Dermis microvascular lymphatic vessel endothelial cell (primary cell): ENCODE measurements at places on chromosomes 1 and 21. TPM values are rescaled to one million over a fixed set of nuclear protein-coding genes. Genes with fewer than 3 reads are reported as not detected.

GRCh38 chr1:243963571-243963970 is 87.5 kb upstream of the ZBTB18 start:
- no peak for DNase-seq

Gene SLC39A1
- 86.8 and 136 TPM in 2 replicates for total RNA-seq

Gene GABRD
- total RNA-seq, result 0.51 and 1.0 TPM in 2 replicates

DNA sequence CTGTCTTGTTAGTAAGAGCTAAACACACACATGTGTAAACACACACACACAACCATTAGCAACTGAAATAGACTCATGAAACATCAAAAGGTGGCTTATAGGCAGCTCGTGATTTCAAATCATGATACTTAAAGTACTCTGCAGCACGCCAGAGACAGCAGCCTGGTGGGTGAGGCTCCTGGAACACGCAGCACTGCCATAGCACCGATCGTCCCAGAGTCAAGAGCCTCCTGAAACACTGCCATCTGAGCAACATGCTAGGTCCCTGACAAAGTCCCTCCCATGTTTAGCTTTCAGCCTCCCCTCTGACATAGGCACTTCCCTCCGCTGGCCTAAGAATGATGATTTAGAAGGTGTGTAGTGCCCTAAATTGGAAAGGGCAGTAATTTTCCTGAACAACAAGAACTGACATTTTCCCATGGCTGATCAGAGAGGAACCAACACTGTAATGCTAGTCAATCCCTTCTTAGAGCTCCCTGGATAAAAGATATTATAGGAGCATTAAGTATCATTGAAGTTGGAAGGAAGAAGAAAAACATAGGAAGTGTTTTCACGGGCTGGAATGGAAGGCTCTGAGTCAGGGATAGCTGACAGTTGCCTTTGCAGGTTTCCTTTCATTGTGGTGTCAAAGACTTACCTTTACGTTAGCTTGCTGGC is 14.1 kb upstream of the DPT start:
- no peak for DNase-seq

GRCh38 chr1:67517046-67517445 is 86.8 kb upstream of the SERBP1 start:
- DNase-seq, result no peak

DNA sequence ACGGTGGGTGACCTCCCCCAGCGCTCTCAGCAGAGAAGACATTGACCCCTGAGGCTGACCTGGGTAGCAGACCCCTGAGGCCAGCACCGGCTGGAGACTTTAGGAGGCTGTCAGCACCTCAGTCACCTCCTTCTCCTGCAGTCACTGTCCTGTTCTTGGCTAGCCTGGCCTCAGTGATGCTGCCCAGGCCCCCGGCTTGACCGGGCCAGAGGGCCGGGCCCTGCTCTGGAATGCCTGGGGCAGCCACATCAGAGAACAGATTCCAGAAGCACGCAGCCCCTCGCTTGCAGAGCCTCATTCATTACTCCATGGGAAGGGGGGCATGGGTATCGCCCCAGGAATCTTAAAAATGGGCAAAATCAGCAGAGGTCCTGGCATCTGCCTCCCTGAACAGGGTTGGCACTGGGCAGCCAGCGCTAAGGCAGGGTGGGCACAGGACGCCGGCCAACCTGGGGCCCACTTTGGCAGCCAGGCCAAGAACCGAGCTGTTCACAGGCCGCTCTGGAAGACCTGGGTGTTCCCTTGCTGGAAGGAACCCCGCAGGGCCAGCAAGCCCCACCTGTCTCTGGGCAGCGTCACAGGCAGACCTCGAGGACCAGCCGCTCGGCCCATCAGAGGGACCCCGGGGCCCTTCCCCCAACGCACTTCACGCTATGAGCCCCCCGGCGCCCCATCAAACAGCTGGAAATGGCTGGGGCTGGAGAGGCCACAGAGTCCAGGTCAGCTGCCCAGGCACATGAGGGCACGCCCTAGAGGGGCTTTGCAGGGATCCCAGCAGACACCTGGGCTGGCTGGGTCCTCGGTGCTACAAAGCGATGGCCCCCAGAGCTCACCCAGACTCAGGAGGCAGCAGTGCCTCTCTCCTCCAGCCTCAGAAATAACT is 45.1 kb downstream of the MEGF6 start:
- no peak for DNase-seq

GRCh38 chr1:155022136-155022926 is 11.2 kb downstream of the DCST2 start:
- no peak for DNase-seq

Gene KRTAP10-11
- total RNA-seq, result not detected in 2 replicates

- no peak for DNase-seq
These were observed 13.1 kb downstream of the BACH1 start for GRCh38 chr21:29311802-29312201.

Gene FLG2
- not detected in 2 replicates for total RNA-seq

- peak; percentile 74 for DNase-seq
These were observed 85.0 kb upstream of the KCNJ15 start for GRCh38 chr21:38171723-38172344.

DNA sequence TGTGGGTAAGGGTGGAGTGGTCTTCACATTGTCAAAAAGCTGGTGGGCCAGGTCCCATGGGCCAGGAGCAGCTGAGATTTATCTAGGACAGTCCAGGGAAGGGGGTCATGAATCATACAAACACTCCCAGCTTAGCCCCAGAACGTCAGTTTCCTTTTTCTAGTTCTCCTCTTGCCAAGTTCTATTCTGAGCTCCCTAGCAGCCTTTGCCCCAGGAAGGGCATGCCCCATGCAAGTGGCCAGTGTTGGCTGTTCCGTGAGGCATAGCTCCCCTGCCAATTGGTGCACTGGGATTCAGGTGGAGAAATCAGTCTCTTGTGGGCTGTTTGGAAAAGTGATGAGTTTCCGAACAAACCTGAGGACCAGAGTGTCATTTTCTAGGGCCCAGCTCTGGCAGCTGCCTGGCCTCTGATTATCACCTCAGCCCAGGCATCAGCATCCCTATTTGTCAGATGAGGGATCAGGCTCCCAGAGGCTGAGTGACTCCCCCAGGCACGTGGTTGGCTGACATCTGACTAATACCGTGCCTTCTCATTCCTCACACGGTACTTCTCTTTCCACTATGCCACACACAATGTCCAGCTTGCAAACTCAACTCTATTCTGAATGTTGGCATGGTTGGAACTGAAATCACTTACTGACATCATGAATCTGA is 14.2 kb upstream of the MYOM3 start:
- peak; percentile 17 for DNase-seq

GRCh38 chr1:39640861-39641260 is 1.4 kb upstream of the HEYL start:
- DNase-seq, result no peak

DNA sequence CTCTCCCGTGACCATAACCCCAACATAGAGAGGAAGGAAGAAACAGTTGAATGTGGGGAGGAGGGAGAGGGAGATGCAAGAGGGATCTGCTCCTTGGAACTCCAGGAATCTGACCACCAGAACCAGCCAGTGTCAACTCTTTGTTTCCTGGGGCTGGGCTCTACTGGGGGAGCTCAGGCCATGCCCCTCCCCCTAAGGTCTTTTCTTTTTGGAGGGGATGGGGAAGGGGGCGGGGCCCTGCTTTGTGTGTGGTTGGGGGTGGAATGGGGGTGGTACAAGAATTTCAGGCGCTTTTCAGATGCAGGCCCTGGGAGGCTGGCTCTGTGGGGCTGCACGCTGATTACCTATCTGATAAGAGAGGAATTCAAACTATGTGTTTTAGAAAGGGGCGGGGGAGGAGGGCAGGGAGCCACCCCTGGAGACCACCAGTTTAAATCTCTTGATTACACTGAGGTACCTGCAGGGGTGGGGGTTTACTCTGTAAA is 8.3 kb downstream of the LIN28A start:
- no peak for DNase-seq

GRCh38 chr1:35371506-35371905 is 103.0 kb downstream of the ZMYM4 start:
- no peak for DNase-seq

Gene CCDC190
- not detected in 2 replicates for total RNA-seq

- DNase-seq, result peak; percentile 82
These were observed 14.9 kb downstream of the TMEM51 start for GRCh38 chr1:15168479-15168878.

Gene SPATA21
- total RNA-seq, result not detected in 2 replicates

Gene GABPA
- total RNA-seq, result 27.7 and 29.3 TPM in 2 replicates

DNA sequence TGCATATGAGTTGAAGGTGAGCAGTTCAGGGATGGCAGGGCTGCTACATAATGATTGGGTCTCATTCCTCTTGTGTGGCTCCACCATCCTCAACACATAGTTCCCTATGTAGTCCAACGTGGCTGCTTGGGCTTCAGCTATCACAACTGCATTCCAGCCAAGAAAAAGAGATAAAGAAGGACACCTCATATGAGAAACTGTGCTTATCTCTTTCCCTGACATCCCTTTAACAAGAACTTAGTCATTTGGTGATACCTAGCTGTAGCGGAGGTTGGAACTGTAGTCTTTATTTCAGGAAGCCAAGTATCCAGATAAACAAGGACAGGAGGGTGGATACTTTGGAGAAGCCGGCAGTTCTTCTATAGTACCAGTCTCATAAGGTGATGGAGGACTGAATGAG is 42.7 kb upstream of the DNASE2B start:
- no peak for DNase-seq

Gene SH2D1B
- total RNA-seq, result 0.13 TPM in 1 of 2 replicates, not detected in the other

DNA sequence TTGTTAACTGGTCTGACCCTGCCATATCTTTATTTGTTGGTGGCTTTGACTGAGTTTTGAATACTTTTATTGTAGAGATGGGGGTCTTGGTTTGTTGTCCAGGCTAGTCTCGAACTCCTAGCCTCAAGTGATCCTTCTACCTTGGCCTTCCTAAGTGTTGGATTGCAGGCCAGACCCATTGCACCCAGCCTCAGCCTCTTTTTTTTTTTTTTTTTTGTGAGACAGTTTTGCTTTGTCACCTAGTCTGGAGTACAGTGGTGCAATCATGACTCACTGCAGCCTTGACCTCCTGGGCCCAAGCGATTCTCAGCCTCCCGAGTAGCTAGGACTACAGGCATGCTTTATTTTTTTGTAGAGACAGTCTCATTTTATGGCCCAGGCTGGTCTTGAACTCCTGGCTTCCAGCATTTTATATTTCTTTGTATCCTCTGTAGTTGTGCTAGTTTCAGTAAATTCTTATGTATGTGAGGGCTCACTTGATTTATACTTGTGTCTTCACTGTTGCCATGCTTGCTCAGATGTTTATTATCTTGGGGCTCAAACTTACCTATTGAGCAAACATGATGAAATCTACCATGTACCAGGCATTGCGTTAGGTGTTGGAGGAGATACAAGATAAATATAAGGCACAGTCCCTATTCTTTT is 24.1 kb downstream of the THRAP3 start:
- peak; percentile 71 for DNase-seq

DNA sequence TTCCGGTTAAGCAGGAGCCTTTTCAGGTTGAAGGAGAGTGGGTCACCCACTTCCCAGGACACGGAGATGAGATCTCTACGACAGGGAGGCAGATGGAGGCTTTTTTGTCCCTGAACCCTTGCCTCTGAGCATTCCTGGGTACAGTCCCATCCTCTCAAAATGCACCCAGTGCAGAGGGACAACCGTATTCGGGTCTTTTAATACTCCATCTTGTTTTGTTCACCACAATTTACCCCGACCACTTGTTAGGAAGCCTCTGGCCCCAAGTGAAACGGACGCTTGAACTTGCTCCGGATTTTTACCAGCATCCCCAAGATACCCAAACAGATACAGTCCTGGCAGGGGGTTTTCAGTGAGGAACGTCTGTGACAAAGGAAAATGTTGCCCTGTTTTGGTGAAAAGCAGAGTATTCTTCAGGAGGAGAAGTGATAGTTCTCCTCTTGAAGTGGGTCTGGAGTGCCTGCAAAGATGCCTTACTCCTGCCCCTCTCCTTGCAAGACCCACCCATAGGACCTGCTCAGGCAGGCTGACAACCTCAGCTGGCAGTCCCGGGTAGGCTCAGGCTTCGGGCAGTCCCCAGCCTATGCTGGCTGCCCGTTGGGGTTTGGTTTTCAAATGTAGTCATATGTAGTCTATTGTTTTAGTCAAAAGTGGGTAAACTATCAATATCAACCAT is 669 bp upstream of the ARL8A start:
- DNase-seq, result no peak

DNA sequence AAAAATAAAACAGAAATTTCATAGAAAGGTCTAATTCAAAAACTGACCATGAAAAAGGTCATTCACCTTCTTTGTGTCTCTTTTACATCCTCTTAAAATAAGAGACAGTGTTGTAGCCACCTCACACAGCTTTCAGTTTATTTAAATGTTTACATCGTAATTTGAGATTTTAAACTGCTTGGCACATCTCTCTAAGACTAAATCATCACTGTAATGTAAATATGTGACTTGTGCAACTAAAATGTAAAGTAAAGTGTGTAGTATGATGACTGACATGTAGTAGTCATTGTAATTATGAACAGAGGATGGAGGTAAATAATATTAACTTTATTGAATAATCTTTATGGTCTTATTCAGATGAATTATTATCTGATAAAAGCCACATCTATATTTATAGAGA is 283.9 kb downstream of the KCNT2 start:
- no peak for DNase-seq

Gene PIGR
- total RNA-seq, result not detected in 2 replicates

Gene DMRTA2
- under 0.01 TPM in 1 of 2 replicates, not detected in the other for total RNA-seq

DNA sequence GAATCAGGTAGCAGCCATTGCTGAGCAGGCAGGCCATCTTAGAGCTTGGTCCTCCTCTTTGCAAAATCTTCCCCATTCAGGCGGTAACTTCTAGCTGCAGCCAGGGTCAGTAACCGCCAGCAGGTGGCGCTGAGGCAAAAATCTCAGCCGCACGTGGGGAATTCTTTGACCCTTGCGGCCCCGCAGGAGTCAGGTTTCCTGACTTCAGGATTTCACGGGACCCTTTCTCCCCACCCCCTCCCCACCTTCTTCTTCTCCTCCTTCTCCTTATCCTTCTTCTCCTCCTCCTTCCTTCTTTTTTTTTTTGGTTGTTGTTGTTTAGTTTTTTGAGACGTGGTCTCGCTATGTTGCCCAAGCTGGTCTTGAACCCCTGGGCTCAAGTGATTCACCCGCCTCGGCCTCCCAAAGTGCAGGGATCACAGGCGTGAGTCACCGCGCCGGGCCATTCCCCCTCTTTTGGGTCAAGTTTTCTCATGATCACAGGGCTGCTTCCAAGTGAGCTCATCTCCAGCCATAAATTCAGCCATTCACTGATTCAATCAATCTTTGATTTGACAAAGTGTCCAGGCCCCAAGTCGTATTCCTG is 33.4 kb upstream of the TENT5B start:
- DNase-seq, result no peak

DNA sequence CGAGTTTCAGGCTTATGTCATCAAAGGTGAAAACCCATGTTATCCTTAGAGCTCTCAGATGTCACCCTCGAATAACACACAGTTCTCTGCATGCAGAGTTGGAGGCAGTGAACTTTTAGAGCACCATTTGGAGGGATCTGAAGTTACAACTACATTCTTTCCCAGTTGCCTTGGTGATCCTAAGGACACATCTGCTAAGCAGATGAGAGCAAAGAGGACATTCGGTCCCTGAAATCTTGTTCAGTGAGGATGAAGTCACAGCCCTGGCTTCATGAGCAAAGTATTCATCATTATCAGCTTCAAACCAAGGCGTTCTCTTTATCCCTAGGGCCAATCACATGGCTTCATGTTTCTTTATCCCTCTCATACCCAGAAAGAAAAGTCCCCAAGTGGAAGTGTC is 23.1 kb upstream of the MCOLN2 start:
- DNase-seq, result no peak

GRCh38 chr1:8095584-8095983 is 69.5 kb upstream of the ERRFI1 start:
- no peak for DNase-seq

Gene ECM1
- under 0.01 TPM in 2 replicates for total RNA-seq
